ENCODE measurements at places on chromosomes 5 and 9.

GRCh38 chr5:116032094-116032517 is at the start of gene ARL14EPL:
Gene ARL14EPL, plus strand, starts transcription at chr5:116032472. Its CDS starts 18,994 bp downstream, at chr5:116051466.
- DNase-seq, result no peak

DNA sequence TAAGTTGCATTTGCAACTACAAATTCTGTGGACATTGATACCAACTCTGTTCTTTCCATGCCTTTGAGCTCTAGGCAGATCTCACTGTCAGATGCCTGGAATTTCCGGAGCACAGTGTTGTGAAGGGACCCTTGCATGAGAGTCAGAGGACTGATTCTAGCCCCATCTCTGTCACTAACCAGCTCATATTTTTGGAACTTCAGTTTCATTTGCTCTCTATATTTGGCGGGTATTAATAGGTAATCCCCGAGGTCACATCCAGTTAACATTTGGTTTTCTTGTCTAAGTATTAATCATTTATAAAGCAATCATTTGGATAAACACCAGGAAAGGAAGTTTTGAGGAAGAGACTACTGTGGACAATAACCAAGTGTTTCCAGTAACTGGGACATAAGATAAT is 115.7 kb downstream of the MAN2A1 start:
- no peak for DNase-seq

DNA sequence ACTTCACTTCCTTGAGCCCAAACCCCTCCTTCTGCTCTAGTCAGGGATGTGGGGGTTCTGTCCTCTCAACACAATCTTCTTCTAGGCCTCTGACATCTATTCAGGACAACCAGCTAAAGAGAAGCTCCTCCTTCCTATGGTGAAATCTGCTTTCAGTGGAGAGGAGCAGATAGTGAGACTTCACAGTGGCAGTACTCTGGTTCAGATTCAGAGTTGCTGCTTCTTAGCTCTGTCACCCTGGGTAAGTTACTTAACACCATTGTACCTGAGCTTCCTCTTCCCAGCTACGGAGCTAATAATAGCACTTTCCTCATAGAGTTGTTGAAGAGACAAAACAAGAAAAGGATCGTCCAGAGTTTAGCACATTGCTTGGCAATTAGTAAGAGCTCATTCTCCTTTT is 77.3 kb upstream of the LARP1 start:
- no peak for DNase-seq

DNA sequence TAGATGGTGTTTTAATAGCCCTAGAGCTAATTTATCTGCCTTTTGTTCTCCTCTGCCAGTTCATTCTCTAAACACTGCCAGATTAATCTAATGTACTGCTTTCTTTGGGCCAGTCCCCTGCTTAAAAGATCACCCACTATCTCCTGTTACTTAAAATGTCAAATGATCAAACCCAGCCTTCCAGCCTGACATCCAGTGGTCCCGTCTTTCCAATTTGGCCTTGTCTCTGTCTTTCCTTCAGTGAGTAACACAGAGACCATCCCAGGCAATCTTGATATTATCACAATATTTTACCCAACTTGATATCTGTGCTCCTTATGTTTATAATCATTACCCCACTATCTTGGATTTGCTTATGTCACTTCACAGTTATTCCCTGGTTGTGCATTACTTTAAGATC is 12.0 kb downstream of the PRR16 start:
- no peak for DNase-seq

All from ecto neural progenitor cell (in vitro differentiated cells).